RPMI7951 (cell line): ENCODE measurements at places on chromosomes 6 and 20.

DNA sequence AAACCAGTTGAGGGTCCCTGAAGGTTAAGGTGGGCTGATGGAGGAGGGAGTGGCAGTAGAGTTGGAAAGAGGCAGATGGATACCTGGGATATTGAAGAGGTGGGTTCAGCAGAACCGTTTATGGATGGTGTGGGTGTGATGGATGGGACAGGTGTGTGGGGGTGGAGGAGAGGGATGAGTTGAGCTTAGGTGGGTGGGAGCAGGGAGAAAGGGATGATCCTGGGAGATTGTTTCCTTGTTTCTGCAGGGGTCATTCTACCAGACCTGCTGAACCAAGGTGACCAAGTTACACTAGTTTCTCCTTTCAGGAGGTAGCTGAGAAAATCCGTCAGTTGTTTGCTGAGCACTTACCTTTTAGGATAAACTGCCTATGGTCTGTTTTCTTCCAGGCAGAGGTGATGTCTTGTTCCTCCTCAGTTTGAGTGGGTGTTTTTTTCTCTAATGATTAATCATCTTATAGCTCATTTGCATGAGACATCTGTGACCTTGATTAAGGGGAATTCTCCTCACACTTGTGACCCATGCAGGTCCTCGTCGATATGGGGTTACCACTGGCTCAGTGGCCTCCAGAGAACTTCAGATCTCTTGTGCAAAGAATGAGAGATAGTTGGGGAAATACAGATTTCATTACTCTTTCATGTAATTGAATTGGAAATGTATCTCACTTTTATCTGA, 53.0 kb downstream of the FARS2 start:
- no peak for DNase-seq

GRCh38 chr20:6767536-6768227, at the start of gene BMP2:
BMP2 (plus strand) TSS chr20:6767686; CDS start chr20:6770127, 2,441 bp downstream.
- peak; percentile 67 for DNase-seq

GRCh38 chr6:170485159-170485558, 67.9 kb downstream of the PSMB1 start:
- peak; percentile 63 for DNase-seq

DNA sequence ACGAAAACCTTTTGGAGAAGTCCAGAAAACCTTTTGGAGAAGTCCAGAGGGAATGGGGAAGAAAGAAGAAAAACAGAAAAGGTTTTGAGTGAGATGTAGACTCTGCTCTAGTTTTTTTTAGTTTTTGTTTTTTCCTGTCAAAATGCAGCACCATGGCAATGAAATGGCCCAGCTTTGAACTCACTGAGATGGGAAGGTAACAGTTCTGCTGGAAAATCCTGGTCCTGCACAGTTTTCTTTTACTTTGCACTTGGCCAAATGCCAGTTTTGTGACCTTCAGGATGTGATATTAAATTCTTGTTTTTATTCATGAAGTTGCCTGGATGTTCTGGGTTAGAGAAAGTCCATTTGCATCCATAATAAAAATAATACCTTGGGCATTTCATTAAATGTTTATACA, 145.7 kb downstream of the CFAP61 start:
- no peak for DNase-seq

DNA sequence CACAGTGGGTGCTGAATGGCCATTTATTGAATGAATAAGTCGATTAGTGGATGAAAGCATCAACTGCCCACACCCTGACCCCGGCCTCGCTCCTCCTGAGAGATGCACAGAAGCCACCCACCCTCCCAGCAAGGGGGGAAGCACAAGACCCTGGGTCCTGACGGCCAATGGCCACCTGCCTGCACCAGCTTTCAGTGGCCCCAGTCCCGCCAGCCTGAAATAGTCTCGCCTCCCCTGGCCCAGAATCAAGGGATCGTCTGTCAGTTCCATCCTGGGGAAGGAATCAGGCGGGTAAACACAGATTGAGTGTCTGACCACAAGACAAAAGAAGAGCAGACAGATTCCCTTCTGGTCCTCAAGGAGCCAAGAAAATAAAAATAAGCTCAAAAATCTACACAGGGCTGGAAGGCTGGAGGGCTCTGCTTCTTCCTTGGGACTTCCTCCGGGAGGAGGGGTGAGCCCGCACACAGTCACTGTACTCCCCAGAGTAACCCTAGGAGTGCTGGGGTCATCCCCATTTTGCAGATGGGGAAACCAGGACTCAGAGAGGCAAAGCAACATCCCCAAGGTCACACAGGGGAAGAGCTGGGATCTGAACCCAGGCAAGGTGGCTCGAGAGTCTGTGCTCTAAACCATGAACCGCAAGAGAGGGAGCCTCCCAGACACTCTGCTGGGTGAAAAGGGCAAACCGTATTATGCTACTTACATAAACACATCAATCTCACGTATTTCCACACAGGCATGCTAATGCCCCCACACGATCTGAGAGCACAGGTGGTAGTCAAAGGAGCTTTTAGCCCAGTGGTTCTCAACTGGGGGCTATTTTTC, 7.8 kb downstream of the PREX1 start:
- no peak for DNase-seq
